NCI-H2081 (cell line): ENCODE measurements at places on chromosomes 3 and 15.

- DNase-seq: peak; percentile 45
Observed at GRCh38 chr15:38563723-38564519, 693 bp downstream of the RASGRP1 start.

- DNase-seq: no peak
Observed at GRCh38 chr3:47849699-47850563, 47.0 kb downstream of the DHX30 start.

DNA sequence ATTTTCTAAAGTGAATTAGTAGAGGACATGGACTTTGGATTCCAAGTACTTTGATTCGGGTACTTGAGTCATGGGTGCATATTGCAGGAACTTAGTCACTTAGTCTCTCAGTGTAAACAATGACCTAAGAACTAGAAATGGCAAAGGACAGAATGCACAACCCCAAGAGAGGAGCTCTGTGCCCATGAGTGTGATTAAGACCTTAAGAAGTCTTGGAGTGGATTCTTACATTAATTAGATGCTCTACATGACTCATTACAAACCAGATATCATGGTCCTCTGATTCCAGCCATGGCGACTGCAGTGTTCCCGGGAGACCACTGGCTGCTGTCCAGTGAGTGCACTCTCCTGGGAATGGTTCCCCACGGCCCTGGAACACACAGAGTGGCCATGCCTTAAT, 251.5 kb downstream of the GABRG3 start:
- DNase-seq: no peak

DNA sequence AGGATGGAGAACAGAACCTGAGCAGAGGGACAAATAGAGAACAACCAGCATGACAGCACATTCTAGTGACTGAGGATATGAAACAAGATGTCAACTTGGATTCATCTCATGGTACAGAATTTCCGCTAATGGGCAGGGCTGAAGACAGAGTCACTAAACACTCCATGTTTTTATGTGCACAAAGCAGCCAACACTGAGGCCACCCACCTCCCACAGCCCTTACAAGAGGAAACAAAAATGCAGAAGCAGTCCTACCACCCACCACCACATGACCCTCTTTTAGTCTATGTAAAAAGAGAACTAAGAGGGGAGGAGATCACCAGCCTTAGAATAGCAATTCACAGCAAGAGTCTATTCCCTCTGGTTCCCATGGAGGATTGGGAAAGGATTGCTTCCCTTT, 131.4 kb upstream of the UBE2E2 start:
- DNase-seq: no peak

GRCh38 chr15:70264014-70264582, 166.4 kb upstream of the TLE3 start:
- no peak for DNase-seq

DNA sequence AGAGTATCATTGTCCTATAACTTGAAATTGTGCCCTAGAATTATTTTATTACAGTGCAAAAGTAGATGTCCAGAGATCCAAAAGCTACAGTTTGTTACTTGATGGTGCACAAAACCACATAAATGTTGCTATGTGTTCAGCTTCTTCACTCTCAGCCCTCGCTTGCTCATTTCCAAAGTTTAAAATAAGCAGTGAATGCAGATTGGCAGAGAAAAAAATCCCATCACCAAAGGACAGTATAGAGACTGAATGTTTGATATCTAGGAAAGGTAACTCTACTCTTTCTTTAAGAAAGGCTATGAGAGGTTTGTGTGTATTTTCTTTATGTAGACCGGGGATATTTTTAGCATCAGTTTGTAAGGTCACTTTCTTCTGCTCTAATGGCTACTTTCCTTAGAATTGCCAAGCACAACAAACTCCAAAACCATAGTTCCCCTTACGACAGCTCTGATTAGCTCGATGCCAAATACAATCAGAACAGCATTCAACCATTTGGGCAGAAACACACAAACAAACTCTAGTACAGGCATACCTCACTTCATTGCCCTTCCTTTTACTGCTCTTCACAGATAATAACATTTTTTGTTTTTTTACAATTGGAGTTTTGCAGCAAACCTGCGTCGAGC, 164.1 kb upstream of the CCDC54 start:
- no peak for DNase-seq

GRCh38 chr3:156107504-156107903, 12.9 kb upstream of the KCNAB1 start:
- DNase-seq: no peak

DNA sequence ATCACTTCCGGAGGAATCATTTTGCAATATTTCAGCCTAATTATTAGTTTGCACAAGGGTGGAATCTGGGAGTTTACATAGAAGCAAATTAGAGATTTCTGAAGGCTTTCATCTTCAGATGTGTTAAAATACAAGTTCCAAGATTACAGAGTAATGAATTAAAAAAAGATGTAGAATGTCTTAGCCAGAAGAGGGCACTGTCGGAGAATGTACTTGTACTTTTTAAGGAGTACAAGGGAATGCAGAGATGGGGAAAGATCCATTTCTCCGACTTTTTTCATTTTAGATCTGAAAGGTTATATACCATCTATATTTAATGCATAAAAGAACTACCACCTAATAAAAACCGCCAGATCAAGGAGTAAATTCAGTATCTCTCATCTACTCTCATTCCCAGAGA, 43.1 kb upstream of the WDR5B start:
- no peak for DNase-seq

DNA sequence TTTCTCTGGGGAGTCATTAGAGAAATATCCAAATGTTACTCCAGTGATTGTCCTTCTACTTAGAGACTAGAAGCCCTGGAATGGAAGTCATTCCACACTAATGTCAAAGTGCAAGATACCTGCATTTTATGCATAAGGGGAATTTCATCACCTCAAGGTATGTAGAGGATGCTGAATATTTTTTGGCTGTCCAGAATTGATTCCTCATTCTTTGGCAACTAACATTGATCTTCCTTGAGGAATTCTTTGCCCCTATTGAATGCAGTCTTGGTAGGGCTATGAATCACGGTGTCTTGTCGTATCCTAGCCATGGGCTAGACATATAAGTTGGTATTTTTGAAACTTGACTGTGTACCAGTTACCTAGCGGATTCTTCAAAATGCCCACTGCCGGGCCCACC, 271.1 kb downstream of the CNTN3 start:
- no peak for DNase-seq

GRCh38 chr15:72783004-72783639, 436 bp downstream of the ADPGK start:
- DNase-seq: no peak

- DNase-seq: no peak
Observed at GRCh38 chr3:11969986-11970385, 34.2 kb upstream of the SYN2 start.

- no peak for DNase-seq
Observed at GRCh38 chr15:42608752-42609488, 33.5 kb downstream of the STARD9 start.

GRCh38 chr15:89799011-89799911, 15.4 kb downstream of the ANPEP start:
- no peak for DNase-seq

- no peak for DNase-seq
Observed at GRCh38 chr15:99451484-99451883, 114.3 kb upstream of the MEF2A start.

DNA sequence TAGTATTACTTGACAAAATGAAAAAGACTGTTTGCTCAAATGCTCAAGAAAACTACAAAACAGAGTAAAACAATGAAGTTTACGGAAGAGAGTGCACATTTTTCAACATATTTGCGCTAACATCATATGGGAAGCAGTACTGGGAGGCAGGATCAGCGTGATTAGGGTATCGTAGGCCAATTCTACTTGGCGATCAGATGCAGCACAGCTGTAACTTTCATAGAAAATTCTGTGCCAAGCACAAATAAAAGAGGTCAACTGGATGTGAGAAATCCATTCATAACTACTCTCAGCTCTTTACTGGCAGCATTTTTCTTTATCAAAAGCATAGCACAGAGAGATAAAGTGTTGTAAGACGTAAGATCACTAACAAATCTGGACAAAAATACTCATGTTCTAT, 1196.3 kb upstream of the GBE1 start:
- no peak for DNase-seq

DNA sequence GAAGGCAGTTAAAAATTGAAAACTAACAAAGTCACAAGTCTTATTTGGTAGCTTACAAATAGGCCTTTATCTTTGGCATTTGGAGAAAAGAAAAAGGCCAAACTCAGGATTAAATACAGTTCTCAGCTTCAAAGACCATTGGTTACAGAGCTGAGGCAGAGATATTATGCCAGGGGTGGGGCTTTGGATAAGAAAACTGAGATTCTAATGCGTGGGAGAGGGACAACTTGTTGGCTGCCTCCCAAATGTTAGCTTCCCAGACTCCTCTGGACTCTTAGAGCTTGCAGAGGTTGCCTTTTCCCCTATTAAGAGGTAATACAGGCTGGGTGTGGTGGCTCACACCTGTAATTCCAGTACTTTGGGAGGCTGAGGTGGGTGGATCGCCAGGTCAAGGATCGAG, 231.8 kb downstream of the SQOR start:
- no peak for DNase-seq

GRCh38 chr3:46537779-46538178, 28.3 kb downstream of the LRRC2 start:
- no peak for DNase-seq

DNA sequence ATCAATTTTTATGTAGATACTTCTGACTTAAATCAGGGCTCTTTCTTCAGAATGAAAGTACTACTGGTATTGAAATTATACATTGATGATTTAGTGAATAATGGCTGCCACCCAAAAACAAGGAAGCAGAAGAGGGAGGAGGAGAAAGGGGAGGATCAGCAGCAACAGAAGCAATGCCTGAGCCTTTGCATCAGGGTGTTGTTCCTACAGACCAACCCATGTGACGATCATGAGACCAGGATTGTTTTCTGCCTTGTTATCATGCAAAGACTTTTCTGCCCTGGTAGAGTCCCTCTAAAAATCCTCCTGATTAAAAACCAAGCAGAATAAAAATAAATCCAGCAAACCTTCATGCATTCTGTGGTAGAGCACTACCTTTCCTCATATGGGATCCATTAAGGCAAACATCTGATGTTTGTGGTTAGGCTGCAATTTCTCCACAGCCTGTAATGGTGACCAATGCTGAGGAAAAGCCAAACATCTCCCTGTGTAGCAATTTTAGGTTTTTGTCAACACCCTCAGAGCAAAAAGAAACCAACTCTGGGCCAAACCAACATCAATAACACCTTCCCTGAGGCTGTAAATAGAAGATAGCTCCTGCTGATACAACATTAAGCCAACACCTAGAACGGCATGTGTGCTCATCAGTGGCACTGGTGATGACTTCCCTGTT, 191.7 kb downstream of the ATP8B4 start:
- DNase-seq: no peak

GRCh38 chr3:14487086-14487485, 53.1 kb downstream of the GRIP2 start:
- no peak for DNase-seq

GRCh38 chr3:21889166-21889565, 138.2 kb upstream of the ZNF385D start:
- DNase-seq: no peak

- DNase-seq: no peak
Observed at GRCh38 chr3:152426393-152426792, 157.7 kb downstream of the MBNL1 start.

- DNase-seq: peak; percentile 73
Observed at GRCh38 chr3:101779822-101780381, 891 bp downstream of the NXPE3 start.

- DNase-seq: no peak
Observed at GRCh38 chr3:180457225-180457624, 144.7 kb upstream of the TTC14 start.

DNA sequence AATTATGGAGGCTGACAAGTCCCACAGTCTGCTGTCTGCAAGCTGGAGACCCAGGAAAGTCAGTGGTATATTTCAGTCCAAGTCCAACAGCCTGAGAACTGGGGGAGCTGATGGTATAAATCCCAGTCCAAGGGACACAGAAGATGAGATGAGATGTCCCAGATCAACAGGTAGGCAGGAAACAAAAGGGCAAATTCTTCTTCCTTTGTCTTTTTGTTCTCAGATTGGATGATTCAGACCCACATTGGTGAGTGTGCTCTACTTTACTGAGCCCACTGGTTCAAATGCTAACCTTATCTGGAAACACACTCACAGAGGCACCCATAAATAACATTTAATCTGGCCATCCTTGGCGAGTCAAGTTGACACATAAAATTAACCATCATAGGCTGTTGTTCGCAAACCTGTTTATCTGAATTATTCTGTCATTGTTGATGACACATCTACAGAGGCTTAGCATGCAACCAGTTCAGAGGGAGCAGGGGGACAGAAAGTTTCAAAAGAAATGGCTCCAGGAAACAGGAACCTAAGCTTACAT, 62.7 kb upstream of the ITGA11 start:
- no peak for DNase-seq

- peak; percentile 54 for DNase-seq
Observed at GRCh38 chr3:156727519-156728205, 53.3 kb downstream of the TIPARP start.

DNA sequence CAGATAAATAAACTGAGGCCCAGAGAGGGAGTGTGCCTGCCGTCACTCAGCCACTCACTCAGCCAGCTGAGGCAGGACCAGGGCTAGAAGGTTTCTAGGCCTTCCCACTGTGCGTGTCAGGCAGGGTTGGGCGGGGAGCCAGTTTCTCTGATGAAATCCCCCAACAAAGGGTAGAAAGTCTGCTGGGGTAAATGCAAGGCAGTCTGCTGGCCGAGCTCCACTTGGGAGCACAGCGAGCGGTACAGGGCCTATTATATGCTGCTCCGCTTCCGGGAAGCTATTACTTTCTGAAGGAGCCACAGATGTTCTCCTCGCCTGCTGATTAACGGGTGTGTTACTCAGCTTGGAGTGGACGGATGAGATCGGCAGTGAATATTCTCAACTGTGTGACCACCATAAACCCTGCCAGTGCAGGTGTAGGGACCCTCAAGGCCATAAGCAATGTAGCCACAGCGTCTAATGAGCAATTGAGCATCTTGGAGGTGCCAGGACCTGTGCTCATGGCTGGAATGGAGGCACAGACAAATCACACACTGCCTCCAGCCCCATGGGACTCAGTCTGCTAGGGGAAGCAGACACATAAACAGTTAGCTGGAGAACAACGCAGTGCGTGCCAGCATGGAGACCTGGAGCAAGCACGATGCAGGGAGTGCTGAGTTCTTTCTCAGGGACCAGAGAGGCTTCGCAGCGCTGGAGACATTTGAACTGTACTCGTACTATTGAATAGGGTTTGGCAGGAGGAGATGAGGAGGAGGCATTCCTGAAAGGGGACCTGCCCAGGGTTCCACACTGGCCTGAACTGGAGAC, 42.1 kb downstream of the CORO2B start:
- DNase-seq: peak; percentile 87

- no peak for DNase-seq
Observed at GRCh38 chr3:3189102-3189727, 9.7 kb upstream of the CRBN start.

GRCh38 chr15:96553006-96553405, 222.5 kb downstream of the NR2F2 start:
- no peak for DNase-seq
